ENCODE measurements at places on chromosomes 12 and 14.
A peak's percentile ranks its signal among the peaks of the same experiment; 100 is the strongest.

DNA sequence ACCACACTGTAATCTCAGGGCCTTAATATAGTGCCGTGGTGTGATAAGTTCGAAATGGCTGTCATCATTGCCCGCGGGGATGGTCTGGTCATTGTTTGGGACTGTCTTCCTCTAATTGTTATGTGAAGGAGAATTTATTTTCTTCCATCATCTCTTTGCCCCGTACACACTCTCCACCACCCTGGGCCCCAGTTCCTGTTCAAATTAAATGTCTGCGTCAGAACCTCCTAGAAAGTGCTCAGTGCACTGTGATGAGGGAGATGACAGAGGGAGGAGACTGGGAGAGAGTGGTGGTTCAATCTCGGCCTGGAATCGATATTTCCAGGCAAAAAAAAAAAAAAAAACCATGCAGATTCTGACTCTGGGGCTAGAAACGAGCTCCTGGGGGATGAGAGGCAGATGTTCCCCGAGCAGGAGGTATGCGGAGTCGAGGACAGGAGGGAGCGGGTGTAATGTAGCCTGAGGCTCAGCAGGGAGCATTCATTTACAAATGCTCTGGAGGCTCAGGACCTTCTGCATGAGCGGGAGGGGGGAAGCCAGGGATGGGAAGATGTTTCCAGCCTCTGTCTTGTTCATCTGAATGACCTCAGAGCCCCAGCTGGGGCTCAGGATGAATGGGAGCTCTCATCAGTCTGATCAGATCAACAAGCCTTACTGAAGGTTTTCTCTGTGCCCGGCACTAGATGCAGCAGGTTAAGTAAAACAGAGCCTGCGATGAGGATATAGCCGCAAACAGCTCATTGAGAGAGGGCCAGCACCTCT lies 219.5 kb downstream of the TBX5 start:
- DNase-seq: no peak

DNA sequence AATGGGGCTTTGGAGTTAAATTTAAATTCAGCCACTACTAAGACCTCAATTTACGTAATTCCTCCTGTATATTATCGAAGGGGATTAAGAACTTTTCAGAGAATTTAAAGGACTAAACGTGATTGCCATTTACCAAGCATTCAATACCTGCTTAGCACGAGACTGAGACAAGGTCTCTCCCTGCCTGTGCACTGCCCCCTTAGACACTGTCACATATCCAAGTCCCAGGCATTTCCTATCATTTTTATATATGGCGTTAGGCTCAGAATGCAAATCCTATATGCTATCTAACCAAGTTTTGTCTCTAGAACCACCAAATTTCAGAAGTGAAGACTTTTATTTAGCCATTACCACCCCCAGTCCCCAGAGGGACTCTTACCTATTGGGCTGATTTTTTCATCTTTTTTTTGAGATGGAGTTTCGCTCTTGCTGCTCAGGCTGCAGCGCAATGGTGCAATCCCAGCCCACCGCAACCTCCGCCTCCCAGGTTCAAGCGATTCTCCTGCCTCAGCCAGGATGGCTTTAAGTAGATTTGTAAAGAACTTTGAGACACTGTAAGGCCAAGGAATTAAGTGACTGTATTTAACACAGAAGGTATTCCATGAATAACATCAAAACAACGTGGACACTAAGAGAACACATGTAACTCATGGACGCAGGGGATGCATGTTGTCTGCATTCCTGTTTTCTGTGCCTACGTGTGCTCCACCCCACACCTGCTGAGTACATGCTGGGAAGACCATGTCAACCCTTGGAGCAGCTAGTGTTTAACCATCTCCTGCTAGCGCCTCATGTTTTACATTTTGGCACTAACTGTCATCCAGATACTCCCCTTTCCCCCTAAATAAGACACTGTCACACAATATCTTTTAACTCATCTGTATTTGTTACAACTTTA lies 6.4 kb downstream of the HSP90AA1 start:
- DNase-seq: no peak

GRCh38 chr12:99137124-99137855 lies 492.2 kb downstream of the APAF1 start:
- DNase-seq: no peak

DNA sequence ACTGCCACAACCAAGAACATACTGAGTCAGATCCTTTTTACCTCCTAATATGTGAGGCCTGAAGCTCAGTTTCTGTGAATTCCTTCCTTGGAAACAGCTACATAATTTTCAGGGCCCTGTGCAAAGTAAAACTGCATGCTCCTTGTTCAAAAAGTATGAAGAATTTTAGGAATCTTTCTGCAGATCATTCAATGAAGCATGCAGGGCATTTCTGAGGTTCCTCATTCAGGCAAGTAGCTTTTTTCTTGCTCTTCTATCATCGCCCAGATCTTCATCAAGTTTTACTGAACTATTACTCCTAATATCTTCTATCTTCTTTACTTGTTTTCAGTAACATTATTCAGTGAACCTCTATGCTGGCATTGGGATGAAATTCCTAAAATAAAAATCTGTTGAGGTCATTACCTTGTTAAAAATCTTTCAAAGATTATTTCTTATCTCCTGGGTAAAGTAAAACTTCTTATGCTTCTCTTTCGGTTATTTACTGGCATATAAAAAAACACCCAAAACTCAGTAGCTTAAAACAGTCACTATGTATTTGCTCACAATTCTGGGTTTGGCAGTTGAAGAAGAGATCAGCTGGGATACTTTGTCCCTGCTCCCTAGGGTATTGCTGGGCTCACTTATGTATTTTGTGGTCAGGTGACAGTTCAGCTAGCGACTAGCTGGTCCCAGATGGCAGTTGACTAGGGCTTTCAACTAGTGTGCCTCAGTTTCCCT lies 42.6 kb upstream of the KRR1 start:
- DNase-seq: no peak

GRCh38 chr14:23286902-23287479 lies 1.1 kb upstream of the HOMEZ start:
- DNase-seq: no peak

DNA sequence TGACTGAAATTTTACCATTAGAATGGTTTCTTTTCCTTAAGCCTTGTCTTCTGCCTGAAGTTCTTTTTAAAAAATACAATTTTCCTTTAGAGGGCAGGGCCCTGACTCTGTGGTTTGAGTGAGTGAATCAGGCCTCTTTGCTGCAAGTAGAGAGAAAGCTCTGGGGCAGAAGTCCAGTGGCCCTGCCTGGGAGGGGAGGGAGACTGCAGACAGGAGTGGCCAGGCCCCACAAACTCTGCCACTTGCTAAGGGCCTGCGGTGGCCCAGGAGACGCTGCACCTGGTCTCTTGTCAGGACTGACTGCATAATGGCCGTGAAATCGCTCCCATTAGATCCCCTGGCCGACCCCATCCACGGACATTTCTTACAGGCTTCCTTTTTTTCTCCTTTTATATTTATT lies 25.5 kb downstream of the TSPAN11 start:
- DNase-seq: no peak

- DNase-seq: peak; percentile 69
Measured at GRCh38 chr12:12560587-12561370, 1.9 kb downstream of the DUSP16 start.

- no peak for DNase-seq
Measured at GRCh38 chr14:68576031-68576430, 216.8 kb downstream of the ZFP36L1 start.

DNA sequence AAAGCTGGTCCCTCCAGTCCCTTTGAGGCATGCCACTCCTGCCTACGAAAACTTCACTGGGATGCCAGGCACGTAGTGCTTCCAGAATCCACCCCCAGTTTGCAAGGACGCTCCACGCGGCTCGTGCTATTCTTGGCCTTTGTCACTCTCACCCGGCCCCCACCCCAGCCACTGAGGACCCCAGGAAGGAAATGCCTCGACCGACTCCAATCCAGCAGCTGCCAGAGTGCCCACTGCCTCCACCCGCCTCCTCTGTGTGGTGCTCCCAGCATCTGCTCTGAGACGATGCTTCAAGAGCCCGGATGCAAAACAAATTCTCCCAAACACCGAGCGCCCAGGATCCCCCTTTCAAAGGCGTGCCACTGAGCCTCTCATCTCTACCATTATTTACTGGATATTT lies 123.9 kb downstream of the RFLNA start:
- DNase-seq: no peak
